Naive thymus-derived CD4-positive, alpha-beta T cell (primary cell): ENCODE measurements at places on chromosomes 1 and 21. TPM values are rescaled to one million over a fixed set of nuclear protein-coding genes. Genes with fewer than 3 reads are reported as not detected.
A peak's percentile ranks its signal among the peaks of the same experiment; 100 is the strongest.

Gene BSDC1
- 54.9 TPM for polyA plus RNA-seq

GRCh38 chr1:153881751-153882150 lies 41.0 kb downstream of the GATAD2B start:
- DNase-seq, result no peak

DNA sequence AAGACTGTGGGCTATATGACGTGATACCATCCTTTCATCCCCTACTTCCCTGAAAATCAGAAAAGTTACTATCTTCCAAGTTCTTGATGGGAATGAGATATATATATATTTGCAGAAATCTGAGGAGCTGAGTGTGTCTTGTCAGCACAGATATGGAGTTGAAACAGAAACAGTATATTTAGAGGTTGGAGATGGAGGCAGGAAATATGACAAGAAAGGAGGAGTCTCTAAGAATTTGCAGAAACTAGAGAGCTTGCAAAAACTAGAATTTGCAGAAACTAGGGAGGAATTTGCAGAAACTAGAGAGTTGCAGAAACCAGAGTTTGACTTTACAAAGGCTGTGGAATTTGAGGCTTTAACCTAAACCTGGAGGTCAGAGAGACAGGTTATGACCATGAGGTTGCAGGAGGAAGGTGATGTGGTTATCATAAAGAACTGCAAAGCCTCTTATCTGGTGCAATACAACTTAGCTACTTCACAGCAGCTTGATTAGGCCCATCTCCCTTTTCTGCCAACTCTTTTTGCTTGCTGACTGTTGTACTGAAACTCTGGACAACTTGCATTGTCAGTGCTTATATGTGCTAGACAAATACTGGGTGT lies 22.3 kb downstream of the XCL2 start:
- DNase-seq, result no peak

Gene AVPR1B
- polyA plus RNA-seq, result not detected

- DNase-seq, result no peak
Measured at GRCh38 chr1:19411612-19412011, 73.7 kb downstream of the CAPZB start.

Gene TFF2
- polyA plus RNA-seq, result not detected

DNA sequence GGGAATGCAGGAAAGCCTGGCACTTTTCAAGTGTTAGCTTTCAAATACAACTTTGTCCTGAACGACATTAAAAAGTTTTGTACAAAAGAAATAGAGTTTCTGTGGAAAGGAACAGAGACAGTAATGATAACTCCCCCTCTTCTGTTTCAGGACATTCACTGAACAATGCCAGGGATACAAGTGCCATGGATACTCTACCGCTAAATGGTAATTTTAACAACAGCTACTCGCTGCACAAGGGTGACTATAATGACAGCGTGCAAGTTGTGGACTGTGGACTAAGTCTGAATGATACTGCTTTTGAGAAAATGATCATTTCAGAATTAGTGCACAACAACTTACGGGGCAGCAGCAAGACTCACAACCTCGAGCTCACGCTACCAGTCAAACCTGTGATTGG lies 189.5 kb downstream of the ADGRL2 start:
- DNase-seq, result no peak

Gene CELF3
- not detected for polyA plus RNA-seq

DNA sequence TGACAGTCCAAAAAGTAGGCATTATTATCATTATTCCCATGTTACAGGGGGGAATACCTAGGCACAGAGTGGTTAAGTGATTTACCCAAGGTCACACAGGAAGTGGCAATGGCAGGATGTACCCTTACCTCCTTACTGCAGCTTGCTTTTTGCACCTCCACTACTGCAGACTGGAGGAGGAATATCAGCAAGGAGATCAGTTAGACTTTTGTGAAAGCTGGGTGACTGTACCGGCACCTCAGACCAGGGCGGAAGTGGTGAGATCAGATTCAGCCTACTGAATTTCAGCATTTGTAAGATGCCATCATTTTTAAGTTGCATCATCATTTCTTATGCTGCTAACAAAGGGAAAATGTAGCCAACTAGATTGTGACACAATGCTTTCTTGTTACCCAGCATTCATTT lies 4.5 kb downstream of the ADARB1 start:
- DNase-seq, result peak; percentile 86

Gene TP73
- polyA plus RNA-seq, result 0.03 TPM

Gene PDIK1L
- 4.7 TPM for polyA plus RNA-seq

- DNase-seq, result no peak
Measured at GRCh38 chr1:203296460-203297073, 8.8 kb upstream of the BTG2 start.

GRCh38 chr21:41229509-41230248 lies 61.7 kb downstream of the BACE2 start:
- no peak for DNase-seq

DNA sequence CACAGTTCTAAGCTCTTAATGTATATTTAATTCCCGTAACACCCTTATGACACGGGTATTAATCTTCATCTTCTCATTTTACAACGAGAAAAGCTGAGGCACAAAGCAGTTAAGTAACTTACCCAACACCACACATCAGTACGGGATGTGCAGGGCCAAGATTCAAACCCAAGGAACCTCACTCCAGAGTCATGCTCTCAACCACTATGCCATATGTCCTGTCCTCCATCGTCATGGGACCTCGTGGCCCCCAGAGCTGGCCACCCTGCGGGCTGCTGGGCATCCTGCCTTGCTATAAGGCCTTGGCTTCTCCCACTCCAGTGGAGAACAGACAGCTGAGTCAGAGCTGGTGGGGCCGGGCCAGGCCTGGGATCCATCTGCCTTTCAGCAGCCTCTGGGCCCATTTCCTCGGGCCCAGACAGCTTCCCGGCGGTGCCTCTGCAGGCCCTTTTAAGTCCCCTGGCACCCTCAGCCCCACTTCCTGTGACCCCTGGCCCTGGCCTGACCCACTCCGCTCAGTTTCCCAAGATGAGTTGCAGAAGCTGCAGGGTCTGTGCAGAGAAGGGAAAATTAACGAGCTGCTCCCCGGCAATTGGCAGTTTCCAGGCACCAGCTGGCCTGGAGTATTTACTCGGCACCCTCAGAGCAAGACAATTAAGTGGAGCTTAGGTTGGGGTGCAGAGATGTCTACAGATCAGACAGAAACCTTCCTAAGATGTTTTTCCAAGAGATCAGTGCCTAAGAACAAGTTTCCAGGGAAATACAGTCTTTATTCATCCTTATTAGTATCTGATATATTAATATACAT lies 98.2 kb downstream of the EPHB2 start:
- DNase-seq, result no peak

DNA sequence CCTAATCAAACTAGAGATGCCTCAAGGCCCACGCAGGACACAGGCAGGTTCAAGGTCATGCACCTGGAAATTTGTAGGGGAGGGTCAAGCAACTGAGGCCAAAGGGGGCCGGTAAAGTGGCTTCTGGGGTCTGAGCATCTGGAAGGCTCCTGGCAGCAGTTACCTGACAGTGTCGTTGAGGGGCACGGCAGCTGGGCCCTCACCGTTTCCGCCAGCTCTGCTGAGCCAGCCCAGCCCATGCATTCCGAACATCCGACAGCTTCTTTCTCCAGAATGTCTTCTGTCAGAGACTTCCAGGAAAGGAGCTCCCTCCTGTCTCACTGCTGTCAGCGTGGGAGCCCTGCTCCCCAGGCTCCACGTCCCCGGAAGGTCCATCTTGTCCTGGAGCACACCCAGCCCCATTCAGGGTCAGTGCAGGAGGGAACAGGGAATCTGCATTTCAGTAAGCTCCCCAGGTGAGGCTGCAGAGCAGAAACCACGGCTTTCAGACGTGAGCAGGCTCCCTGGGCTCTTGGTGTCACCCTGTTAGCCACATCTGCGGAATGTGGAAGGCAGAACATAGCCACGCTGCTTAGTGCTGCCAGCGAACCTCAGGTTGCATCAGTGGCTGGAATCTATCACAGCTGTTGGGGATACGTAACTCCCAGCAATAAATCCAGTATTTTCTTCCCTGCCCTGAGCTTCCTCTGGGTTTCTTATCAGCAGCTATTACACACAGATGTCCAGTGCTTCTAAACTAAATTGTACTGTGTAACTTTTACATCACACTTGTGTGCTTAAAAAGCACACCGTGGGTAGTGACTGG lies 36.3 kb upstream of the FAM3B start:
- no peak for DNase-seq

DNA sequence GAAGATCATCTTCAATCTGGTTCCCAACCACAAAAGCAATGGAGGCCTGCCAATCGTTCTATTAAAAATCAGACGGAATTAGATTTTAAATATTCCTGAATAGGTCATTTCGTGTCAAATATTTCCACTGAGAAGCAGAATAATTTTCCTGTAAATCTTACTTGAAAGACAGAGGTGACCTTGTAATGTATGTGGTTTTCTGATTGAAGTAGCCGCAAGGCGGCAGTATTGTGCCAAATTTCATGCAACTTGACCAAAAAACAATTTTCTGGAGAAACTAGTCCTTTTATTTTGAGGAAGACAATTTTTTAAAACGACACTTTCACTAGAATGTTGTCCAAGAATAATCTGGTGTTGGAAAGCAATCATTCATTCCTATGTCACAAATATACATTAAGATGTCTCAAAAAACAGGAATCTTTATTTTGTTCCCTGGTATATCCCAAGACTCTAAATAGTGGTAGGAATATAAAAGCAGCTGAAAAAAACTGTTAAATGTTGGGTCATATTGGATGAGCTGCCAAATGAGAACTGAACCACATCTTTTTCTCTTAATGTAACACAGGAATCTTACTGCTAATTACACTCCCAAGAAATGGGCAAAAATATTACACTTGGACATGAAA lies 33.6 kb downstream of the SPAG17 start:
- no peak for DNase-seq

Gene SEMA4A
- polyA plus RNA-seq, result 0.24 TPM

- DNase-seq, result no peak
Measured at GRCh38 chr1:228016653-228017355, 10.0 kb downstream of the WNT3A start.

- DNase-seq, result no peak
Measured at GRCh38 chr1:40692429-40692895, 958 bp downstream of the NFYC start.

DNA sequence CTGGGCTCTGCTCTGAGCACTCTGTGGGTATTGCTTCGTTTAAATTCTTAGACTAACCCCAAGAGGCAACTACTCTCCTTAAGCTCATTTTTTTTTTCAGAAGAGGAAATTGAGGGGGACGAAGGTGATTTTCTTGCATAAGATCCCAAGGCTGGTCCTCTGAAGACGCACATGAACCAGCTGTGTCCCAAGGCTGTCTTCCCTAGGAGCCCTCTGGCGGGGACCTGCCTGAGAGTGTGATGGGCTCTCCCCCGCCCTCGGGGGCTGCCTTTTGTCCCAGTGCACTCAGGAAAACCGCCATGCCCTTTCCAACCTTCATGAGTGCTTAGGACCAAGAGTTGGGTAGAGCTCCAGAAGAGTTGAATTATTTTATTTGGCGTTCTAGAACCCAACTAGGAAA lies 21.7 kb downstream of the UMODL1 start:
- no peak for DNase-seq

DNA sequence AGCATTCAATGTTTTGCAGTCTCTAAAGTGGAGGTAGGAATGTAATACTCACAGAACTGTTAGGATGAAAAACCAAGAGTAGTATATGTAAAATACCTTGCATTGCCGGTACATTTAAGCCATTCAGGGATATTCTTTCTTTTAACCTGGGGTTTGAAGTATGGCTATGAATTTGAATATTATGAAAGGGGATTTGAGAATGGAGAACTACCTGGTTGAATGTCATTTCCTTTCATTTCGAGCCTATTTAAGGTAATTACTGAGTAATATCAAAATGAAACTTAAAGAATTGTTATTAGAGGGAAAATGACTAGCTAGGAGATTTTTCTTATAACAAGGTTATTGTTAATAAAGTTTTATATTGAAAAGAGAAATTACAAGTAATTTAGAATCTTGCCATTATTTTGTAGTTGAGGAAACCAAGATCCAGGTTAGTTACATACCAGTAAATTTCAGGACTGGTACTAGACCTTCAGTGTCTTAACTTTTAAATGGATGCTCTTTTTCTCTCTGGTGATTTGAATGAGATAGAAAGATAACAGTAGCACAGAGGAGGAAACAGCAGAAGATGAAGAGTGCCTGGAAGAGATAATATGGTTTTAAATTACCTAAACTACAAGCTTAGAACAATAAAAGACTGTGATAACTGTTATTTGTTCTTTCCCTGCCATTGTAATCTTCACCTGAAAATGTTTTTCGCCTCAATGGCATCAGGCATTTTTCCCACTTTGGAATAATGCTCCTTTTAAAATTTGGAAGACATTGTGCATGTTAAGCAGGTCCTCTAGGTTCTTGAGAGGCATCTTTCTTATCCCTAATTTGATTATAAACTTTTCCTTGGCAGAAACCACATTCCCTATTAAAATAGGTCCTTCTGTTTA lies 103.2 kb downstream of the PKN2 start:
- DNase-seq, result no peak

Gene HTR6
- polyA plus RNA-seq, result 0.92 TPM

Gene SLC16A4
- polyA plus RNA-seq, result 0.93 TPM

GRCh38 chr1:70930062-70930461 lies 117.6 kb downstream of the PTGER3 start:
- DNase-seq, result no peak
